HFFc6 (cell line): ENCODE measurements at places on chromosomes 1 and 21. TPM values are rescaled to one million over a fixed set of nuclear protein-coding genes. Genes with fewer than 3 reads are reported as not detected.

Gene LYPLA2
- total RNA-seq: 56.1 to 64.7 TPM (median 62.4 TPM) in 3 replicates

Gene TFAP2E
- 0.09 to 0.19 TPM (median 0.11 TPM) in 3 replicates for total RNA-seq

Gene CCDC185
- not detected in 3 replicates for total RNA-seq

Gene DNAJC6
- total RNA-seq: 11.1 to 17.2 TPM (median 13.5 TPM) in 3 replicates

Gene COL11A1
- 152 to 358 TPM (median 261 TPM) in 3 replicates for total RNA-seq

Gene SPRR1B
- total RNA-seq: not detected in 2 replicates

Gene RHBDL2
- 0.30 to 1.9 TPM (median 1.7 TPM) in 3 replicates for total RNA-seq

Gene CATSPERE
- total RNA-seq: 0.22 to 0.64 TPM (median 0.25 TPM) in 3 replicates

Gene CELF3
- total RNA-seq: not detected in 3 replicates

Gene FNBP1L
- 0.84 to 6.2 TPM (median 5.5 TPM) in 3 replicates for total RNA-seq

Gene HNRNPCL1
- not detected in 3 replicates for total RNA-seq

- DNase-seq: no peak
- no peaks in the 10 kb centered on the region; the same call in 1 of the 2 replicates for H3K4me1 ChIP-seq
- no peak overlapping the region for H3K4me3 ChIP-seq
- no peak overlapping the region for H3K27ac ChIP-seq
- H3K27me3 ChIP-seq: no peaks in the 10 kb centered on the region
Measured at GRCh38 chr1:168245042-168245441, 19.2 kb downstream of the SFT2D2 start.

- H3K36me3 ChIP-seq: no peaks in the 10 kb centered on the region
- peaks cover 6% of the 10 kb centered on the region for H3K27me3 ChIP-seq
- H3K4me3 ChIP-seq: peak overlapping the region; percentile 75
- peak; percentile 74 for DNase-seq
- peak overlapping the region; percentile 72 for H3K27ac ChIP-seq
Measured at GRCh38 chr1:42963378-42964043, 4.8 kb upstream of the SLC2A1 start.

GRCh38 chr1:212561501-212561931 is 47.0 kb upstream of the ATF3 start:
- H3K27ac ChIP-seq: peak overlapping the region; percentile 77
- DNase-seq: peak; percentile 80
- peak overlapping the region; percentile 74 for H3K4me3 ChIP-seq
- no peaks in the 10 kb centered on the region for H3K36me3 ChIP-seq

- no peaks in the 10 kb centered on the region for H3K27me3 ChIP-seq
- H3K4me3 ChIP-seq: peak overlapping the region; percentile 19; the same call in 1 of the 2 replicates
- H3K4me1 ChIP-seq: peaks cover 36% of the 10 kb centered on the region
- no peak overlapping the region for H3K27ac ChIP-seq
- no peaks in the 10 kb centered on the region for H3K36me3 ChIP-seq
- DNase-seq: no peak
Measured at GRCh38 chr1:98399218-98399617, 262.3 kb upstream of the SNX7 start.

GRCh38 chr21:38280867-38281266 is 24.1 kb downstream of the KCNJ15 start:
- H3K4me1 ChIP-seq: peaks cover 52% of the 10 kb centered on the region
- peaks cover 4% of the 10 kb centered on the region for H3K27me3 ChIP-seq
- H3K36me3 ChIP-seq: peaks cover 11% of the 10 kb centered on the region
- no peak overlapping the region for H3K27ac ChIP-seq

DNA sequence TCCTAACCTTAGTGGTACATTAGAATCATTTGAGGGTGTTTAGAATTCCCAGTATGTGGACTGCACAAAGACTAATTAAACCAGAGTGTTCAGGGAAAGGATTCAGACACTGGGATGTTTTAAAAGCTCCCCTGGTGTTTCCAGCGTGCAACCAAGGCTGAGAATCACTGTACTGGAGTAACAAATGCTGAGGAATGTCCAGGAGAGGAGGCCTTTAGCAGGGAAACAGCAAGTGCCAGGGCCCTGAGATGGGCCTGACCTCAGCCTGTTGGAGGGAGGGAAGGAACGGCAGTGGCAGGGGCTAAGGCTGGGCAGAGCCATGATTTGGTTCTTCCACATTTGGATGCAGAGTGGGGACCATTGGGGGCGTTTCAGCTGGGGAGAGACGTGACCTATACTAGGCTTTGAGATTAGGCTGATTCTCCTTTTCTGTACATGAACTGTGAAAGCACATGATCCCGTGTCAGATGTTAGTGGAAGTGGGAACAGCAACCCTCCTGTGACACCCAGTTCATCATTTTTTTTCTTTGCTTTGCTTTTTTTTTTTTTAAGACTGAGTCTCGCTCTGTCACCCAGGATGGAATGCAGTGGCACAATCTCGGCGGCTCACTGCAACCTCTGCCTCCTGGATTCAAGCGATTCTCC is 49.3 kb downstream of the KANK4 start:
- peaks cover 2% of the 10 kb centered on the region for H3K27me3 ChIP-seq
- no peak overlapping the region for H3K4me3 ChIP-seq
- no peaks in the 10 kb centered on the region for H3K36me3 ChIP-seq

GRCh38 chr1:25677193-25677773 is 60.7 kb downstream of the MAN1C1 start:
- H3K36me3 ChIP-seq: no peaks in the 10 kb centered on the region
- H3K4me3 ChIP-seq: no peak overlapping the region
- H3K27ac ChIP-seq: no peak overlapping the region
- DNase-seq: no peak
- H3K4me1 ChIP-seq: peaks cover 6% of the 10 kb centered on the region; the same call in 1 of the 2 replicates

GRCh38 chr1:156776942-156777341 is 9.6 kb downstream of the PRCC start:
- H3K4me1 ChIP-seq: peaks cover 56% of the 10 kb centered on the region
- peaks cover 2% of the 10 kb centered on the region; the same call in 1 of the 2 replicates for H3K27me3 ChIP-seq
- H3K36me3 ChIP-seq: peaks cover 10% of the 10 kb centered on the region; the same call in 1 of the 2 replicates
- no peak overlapping the region for H3K4me3 ChIP-seq
- DNase-seq: no peak
- H3K27ac ChIP-seq: 0 out of 2 replicates have a peak overlapping the region, but pooled peaks have one; percentile 2

DNA sequence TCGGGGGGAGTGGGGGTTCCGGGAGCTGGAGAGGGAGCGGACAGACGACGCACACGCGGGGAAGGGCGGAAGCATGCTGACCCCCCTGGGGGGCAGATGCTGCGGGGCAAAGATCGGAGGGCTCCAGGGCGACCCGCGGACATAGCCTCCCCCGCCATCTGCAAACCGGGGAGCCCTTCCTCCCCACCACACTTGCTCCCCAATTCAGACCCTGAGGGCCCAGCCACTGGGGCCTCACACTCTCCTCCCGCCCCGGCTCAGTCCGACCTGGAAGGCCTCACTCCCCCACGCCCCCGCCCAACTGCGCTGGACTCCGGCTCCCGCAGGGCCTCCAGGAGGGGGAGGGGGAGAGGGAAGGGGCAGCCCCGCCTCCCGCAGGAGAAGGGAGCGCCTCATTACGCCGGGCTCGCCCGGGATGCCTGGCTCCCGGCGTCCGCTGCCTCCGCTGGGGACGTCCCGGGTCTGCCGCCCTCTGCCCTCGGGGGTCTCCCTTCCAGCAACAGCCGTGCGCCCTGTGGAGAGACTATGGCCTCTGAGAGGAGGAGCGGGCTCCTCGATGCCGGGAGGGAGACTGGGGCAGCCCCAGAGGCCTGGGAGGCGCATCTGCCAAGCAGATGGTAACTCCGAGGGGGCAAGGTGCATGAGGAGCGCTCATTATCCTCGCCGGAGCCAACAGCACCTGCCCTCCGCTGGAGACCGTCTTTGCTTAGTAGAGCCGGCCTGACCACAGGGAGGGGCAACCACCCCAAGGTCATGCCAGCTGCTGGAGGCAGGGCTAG is 636 bp upstream of the CAMK2N1 start:
- peak overlapping the region; percentile 36; the same call in 1 of the 2 replicates for H3K27ac ChIP-seq
- H3K36me3 ChIP-seq: peaks cover 13% of the 10 kb centered on the region
- no peak for DNase-seq
- H3K4me1 ChIP-seq: peaks cover 23% of the 10 kb centered on the region
- H3K4me3 ChIP-seq: peak overlapping the region; percentile 63

- no peaks in the 10 kb centered on the region; the same call in 1 of the 2 replicates for H3K36me3 ChIP-seq
- no peaks in the 10 kb centered on the region for H3K4me1 ChIP-seq
- no peaks in the 10 kb centered on the region for H3K27me3 ChIP-seq
- no peak overlapping the region for H3K4me3 ChIP-seq
- no peak overlapping the region for H3K27ac ChIP-seq
Measured at GRCh38 chr1:14811573-14811972, 213.1 kb downstream of the KAZN start.

GRCh38 chr1:198287916-198288315 is 131.1 kb downstream of the NEK7 start:
- H3K4me3 ChIP-seq: peak overlapping the region; percentile 28; the same call in 1 of the 2 replicates
- no peak for DNase-seq
- peak overlapping the region; percentile 28 for H3K27ac ChIP-seq

- peaks cover 50% of the 10 kb centered on the region for H3K4me1 ChIP-seq
- DNase-seq: no peak
- H3K4me3 ChIP-seq: no peak overlapping the region
- H3K36me3 ChIP-seq: peaks cover 35% of the 10 kb centered on the region
- H3K27me3 ChIP-seq: no peaks in the 10 kb centered on the region
- H3K27ac ChIP-seq: no peak overlapping the region
Measured at GRCh38 chr21:46328151-46328550, 4.2 kb downstream of the PCNT start.

DNA sequence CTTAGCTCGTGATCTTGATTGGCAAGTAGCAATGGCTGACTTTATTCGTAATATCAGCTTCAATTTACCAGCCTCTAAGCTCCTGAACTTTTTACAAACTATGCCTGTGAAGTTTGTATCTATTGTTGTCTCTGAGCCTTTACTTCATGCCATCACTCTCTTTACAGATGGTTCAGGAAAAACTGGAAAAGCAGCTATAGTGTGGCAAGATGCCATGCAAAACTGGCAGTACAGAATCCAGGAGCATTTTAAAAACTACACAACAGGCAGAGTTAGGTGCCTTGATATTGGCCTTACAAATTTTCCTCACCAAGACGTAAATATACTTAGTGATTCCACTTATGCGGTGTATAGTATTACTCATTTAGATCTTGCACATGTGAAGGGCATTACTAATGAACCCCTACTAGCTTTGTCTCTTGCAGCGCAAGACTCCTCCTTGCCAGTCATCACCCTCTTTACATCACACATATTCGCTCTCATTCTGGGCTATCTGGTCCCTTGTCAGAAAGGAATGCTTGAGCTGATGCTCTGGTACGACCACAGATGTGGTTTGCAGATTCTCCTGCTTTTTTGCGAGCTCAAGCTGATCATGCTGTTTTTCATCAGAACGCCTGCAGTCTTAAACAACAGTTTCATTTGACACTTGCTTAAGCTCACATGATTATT is 36.3 kb downstream of the CLCA1 start:
- peak; percentile 24 for DNase-seq
- peak overlapping the region; percentile 20; the same call in 1 of the 2 replicates for H3K4me3 ChIP-seq
- H3K27me3 ChIP-seq: no peaks in the 10 kb centered on the region; the same call in none of the 2 replicates
- H3K36me3 ChIP-seq: no peaks in the 10 kb centered on the region
- peaks cover 41% of the 10 kb centered on the region for H3K4me1 ChIP-seq
- 0 out of 2 replicates have a peak overlapping the region, but pooled peaks have one; percentile 10 for H3K27ac ChIP-seq

DNA sequence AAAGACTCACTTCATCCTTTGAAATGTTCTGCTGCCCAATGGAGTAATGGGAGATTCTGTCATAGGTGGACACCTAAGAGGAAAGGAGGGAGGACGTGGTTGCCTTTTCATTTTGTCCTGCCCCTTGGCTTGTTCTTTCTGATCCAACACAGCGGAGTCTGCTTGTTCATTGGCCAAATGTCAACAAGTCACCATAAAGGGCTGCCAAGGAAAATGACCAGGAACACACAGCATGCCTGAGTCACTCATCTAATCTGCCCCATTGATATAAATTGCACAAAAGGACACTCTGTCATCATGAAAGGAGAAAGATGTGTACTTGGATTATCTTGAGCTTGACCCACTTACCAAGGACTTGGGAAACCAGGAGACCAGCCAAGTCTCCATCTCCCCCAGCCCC is 422.9 kb downstream of the SETD4 start:
- peak; percentile 83 for DNase-seq
- H3K36me3 ChIP-seq: peaks cover 18% of the 10 kb centered on the region
- peak overlapping the region; percentile 72 for H3K27ac ChIP-seq
- H3K4me1 ChIP-seq: peaks cover 67% of the 10 kb centered on the region
- no peaks in the 10 kb centered on the region; the same call in 1 of the 2 replicates for H3K27me3 ChIP-seq

DNA sequence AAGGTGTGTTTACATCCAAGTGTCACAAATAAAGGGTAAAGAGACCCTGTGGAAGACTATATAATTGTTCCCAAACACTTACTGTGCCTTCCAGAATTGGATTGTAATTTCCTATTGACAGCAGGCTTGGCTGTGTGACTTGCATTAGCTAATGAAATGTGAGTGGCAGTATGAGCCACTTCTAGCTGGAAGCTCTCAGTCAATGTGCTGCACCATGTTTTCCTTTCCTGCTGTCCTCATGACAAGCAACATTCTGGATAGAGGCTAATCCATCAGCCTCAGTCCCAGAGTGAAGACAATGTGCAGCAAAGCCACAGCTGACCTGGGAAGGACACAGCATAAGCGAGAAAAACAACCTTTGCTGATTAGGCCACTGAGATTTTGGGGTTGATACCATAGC is 5.9 kb upstream of the FOXJ3 start:
- peaks cover 6% of the 10 kb centered on the region; the same call in 1 of the 2 replicates for H3K27me3 ChIP-seq
- DNase-seq: no peak
- no peak overlapping the region for H3K27ac ChIP-seq
- no peaks in the 10 kb centered on the region for H3K36me3 ChIP-seq

- peaks cover 8% of the 10 kb centered on the region for H3K27me3 ChIP-seq
- H3K4me1 ChIP-seq: peaks cover 18% of the 10 kb centered on the region
- peaks cover 5% of the 10 kb centered on the region for H3K36me3 ChIP-seq
Measured at GRCh38 chr21:43318841-43319781, 107.8 kb downstream of the SIK1 start.

GRCh38 chr1:110091381-110091780 is 20.9 kb upstream of the UBL4B start:
- no peaks in the 10 kb centered on the region for H3K36me3 ChIP-seq
- DNase-seq: no peak
- peaks cover 44% of the 10 kb centered on the region for H3K4me1 ChIP-seq
- H3K27me3 ChIP-seq: peaks cover 10% of the 10 kb centered on the region

DNA sequence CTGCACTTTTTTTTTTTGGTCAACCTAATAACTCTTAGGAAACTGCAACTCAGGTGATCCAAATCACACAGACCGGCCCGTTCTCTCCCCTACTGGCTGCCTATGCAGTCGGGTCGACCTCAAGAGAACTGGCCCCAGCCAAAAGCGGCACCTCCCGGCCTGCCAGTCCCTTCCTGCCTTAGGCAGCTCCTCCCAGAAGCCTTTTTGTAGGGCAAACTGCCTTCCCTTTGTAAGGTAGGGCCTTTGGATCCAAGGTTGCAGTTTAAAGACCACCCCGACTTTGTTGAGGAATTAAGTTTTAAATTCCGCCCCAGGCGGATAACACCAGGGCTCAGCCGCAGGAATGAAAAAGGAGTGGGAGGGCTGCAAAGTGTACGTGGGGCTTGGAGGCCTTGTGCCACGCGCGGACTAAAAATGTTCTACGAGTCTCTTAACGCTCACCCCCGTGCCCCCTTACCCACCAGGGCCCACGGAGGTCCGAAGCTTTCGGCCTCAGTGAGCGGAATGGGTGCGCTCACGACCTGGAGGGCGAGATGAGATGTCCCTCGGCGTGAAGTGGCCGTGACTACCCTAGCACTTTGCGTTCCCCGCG is 642 bp upstream of the ST3GAL3 start:
- no peak for DNase-seq
- H3K36me3 ChIP-seq: peaks cover 41% of the 10 kb centered on the region
- peak overlapping the region; percentile 93 for H3K4me3 ChIP-seq
- peaks cover 68% of the 10 kb centered on the region for H3K4me1 ChIP-seq
- H3K27me3 ChIP-seq: peaks cover 4% of the 10 kb centered on the region

GRCh38 chr1:241156231-241156965 is 200.6 kb downstream of the RGS7 start:
- H3K36me3 ChIP-seq: no peaks in the 10 kb centered on the region
- H3K27me3 ChIP-seq: peaks cover 1% of the 10 kb centered on the region
- no peak overlapping the region for H3K4me3 ChIP-seq
- no peak overlapping the region for H3K27ac ChIP-seq
- DNase-seq: no peak
- H3K4me1 ChIP-seq: peaks cover 5% of the 10 kb centered on the region; the same call in 1 of the 2 replicates

GRCh38 chr1:200992382-200993048 is 31.0 kb downstream of the KIF21B start:
- no peak overlapping the region for H3K4me3 ChIP-seq
- no peaks in the 10 kb centered on the region for H3K36me3 ChIP-seq
- no peak for DNase-seq
- no peak overlapping the region for H3K27ac ChIP-seq
- H3K27me3 ChIP-seq: peaks cover 46% of the 10 kb centered on the region
- H3K4me1 ChIP-seq: no peaks in the 10 kb centered on the region
